ENCODE measurements at places on chromosomes 2 and 18.

DNA sequence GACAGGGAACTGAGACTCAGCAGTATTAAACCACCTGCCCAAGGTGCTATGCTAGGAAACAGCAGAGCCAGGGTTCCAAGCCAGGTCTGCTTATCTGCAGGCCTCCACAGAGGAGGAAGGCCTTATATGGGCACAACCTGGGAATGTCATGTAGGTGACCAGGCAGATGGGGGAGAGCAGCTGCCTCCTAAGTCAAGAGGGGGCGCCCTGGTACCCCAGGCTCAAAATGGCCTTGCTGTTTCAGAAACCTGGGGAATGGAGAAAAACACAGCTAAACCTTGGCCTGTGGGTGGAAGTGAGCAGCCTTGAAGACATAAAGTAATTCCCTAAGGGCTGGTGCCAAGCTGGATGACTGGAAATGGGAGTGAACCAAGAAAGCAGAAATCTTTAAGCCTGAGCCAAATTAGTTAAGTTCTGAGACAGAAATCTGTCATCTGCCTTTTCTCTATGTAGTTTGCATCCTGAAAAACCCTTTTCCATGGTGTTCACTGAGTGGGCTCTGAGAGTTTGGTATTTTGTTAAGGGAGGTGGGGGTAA is 79.1 kb downstream of the MAPK4 start:
- DNase-seq = peak; percentile 65

DNA sequence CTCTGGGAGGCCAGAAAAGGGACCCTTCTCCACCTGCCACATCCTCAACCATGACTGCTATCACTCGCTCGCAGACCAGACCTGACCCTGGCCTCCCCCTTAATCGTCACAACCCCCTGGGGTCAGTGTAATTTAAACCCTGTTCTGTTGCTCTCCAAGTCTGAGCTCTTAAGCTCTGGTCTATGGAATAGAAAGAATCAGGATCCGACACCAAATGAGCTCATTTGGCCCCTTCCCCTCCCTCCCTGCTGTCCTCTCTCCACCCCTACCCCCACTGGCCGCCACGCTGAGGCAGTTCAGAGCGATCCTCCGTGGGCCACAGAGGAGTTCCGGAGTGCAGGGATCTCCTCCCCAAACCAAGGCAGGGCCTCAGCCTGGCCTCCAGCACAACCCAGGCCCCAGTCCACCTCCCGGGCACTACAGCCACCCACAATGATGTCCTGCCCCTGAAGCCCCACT is 5.3 kb downstream of the DNMT3A start:
- DNase-seq = no peak

GRCh38 chr2:67878743-67879142 is 184.1 kb downstream of the C1D start:
- DNase-seq = no peak

- DNase-seq = no peak
Observed at GRCh38 chr2:143121079-143121478, 8.1 kb upstream of the ARHGAP15 start.

- no peak for DNase-seq
Observed at GRCh38 chr2:110772383-110772755, 40.0 kb downstream of the ACOXL start.

GRCh38 chr2:156864325-156864724 is 393.2 kb upstream of the GALNT5 start:
- no peak for DNase-seq

DNA sequence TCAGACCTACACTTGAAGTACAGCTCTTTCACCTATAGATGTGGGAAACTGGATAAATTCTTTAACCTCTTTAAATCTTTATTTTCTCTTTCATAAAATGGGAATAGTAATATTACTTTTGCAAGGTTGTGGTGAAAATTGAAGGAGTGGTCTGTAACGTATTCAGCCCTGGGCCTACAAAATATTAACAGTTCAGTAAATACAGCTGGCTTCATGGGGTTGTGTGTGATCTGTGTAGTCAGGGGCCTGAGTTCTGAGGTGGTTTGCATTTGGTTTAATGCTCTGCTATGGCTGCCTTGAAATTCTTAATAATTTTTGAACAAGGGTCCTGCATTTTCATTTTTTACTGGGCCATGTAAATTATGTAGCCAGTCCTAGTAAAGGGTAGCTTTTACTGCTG is 16.8 kb upstream of the EML6 start:
- DNase-seq = no peak

- no peak for DNase-seq
Observed at GRCh38 chr2:68482296-68482820, 15.0 kb downstream of the APLF start.

GRCh38 chr2:219752726-219753125 is 125.3 kb downstream of the SLC4A3 start:
- no peak for DNase-seq

- DNase-seq = no peak
Observed at GRCh38 chr2:84639751-84640150, 123.5 kb downstream of the DNAH6 start.

DNA sequence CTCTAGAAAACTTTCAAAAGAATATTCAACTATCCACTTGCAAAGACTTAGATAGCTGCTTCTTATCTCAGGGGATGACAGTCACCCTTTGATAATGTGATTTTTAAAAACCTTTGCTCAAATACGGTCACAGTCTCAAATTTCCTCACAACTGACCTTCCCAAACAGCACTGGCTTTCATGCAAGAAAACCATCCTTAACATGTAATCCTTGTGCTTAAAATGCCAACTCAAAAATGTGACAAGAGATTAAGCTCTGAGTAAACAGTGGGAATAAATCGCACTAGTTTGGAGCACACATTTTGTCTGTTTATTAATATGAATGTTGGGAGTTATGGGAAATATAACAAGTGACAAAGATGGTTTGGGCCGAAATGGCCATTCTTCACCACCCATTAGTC is 87.5 kb upstream of the CCBE1 start:
- no peak for DNase-seq

GRCh38 chr2:5937851-5938565 is 245.8 kb downstream of the SOX11 start:
- peak; percentile 42 for DNase-seq

- DNase-seq = no peak
Observed at GRCh38 chr18:55633032-55633431, 45.0 kb upstream of the TCF4 start.

DNA sequence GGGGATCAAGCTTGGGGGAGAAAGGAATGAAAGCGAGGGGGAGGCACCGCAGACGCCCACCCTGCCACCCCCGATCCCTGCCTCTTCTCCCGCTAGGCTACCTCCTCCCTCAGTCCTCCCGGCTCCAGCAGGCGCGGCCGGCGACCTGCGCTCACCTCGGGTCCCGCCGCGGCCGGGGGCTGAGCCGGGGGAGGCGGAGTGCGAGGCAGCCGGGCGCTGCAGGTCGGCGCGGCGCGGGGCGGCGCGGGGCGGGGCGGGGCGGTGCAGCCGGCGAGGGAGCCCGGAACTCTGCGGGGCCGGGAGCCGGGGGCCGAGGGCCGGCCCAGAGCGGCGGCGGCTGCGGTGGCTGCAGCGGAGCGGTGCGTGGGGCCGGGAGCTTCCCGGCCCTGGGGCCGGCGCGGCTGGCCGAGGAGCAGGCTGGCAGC is 477 bp downstream of the ACVR1 start:
- DNase-seq = peak; percentile 84

DNA sequence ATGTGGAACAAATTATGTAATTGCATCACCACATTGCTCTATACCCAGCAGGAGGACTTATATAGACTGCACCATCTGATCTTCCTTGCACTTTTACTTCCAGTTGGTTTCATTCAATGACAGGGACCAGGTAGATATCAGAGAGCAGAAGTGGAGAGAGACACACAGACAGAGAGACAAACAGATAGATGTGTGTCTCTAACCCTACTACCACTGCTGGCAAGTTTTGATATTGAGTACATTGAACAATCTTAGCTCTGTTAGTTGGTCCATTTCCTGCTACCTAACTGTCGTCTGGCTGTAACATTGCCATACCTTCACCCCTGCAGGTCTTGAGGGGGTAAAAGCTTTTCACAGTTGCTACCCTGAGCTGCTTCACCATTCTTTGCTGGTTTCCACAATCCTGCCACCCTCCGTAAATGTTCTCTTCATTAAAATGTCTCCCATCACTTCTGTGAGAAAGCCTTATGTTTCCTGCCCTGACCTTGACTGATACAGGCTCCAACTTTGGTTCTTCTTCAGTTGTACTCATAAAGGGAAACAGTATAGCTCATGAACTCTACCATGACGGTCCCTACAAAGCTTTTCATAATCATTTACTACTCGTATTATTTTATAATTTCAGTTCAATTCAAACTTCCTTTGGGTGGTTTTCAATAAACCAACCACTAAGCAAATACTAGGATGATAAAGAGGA is 62.3 kb upstream of the ITGA4 start:
- DNase-seq = no peak

DNA sequence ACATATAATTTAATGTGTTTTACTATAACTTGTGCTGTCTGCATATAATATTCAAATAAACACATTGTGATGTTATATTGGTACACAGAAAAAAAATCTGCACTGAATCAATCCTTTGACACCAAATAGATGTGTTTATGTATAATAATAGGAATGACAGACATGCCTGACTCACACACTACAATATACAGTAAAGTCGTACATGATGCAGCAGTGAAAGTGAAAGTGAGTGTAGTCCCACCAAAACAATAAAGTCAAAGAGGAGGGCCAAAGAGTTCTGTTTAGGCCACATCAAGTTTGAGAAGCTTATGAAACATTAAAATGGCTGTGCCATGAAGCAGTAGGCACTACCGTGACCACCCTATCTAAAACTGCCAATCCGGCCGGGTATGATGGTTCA is 8.2 kb upstream of the RBM44 start:
- DNase-seq = no peak

DNA sequence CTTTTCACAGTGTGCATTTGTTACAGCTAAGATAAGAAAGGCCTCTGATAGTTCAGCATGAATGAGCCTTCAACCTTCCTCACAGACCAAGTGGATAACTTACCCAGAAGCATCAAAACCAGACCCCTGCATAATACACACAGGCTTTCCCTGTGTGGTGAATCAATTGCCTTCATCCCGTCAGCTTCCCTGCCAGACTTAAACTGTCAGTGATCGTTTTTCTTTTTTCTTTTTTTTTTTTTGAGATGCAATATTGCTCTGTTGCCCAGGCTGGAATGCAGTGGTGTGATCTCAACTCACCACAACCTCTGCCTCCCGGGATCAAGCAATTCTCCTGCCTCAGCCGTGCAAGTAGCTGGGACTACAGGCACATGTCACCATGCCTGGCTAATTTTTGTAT is 20.5 kb upstream of the SLC35F5 start:
- DNase-seq = no peak

DNA sequence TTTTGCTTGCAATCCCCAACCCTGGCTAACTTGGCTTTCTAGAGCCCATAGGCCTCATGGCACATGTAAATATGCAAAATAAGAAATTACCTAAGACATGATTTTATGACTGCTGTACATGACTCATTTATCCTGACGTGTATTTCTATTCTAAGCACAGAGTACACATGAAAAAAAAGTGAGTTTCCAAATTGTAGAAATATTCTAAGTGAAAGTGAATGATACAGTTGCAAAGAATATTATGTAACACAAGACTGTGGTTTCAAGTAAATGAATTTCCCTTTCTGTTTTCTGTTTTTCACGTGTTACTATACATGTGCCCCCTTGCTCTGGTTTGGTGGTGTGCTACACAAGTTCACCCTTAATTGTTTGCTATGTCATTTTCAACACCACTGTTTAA is 162.4 kb downstream of the LRP1B start:
- DNase-seq = no peak

- DNase-seq = peak; percentile 41
Observed at GRCh38 chr2:239144713-239144999, 256.2 kb downstream of the HDAC4 start.

- no peak for DNase-seq
Observed at GRCh38 chr2:21429747-21430146, 306.0 kb downstream of the TDRD15 start.

DNA sequence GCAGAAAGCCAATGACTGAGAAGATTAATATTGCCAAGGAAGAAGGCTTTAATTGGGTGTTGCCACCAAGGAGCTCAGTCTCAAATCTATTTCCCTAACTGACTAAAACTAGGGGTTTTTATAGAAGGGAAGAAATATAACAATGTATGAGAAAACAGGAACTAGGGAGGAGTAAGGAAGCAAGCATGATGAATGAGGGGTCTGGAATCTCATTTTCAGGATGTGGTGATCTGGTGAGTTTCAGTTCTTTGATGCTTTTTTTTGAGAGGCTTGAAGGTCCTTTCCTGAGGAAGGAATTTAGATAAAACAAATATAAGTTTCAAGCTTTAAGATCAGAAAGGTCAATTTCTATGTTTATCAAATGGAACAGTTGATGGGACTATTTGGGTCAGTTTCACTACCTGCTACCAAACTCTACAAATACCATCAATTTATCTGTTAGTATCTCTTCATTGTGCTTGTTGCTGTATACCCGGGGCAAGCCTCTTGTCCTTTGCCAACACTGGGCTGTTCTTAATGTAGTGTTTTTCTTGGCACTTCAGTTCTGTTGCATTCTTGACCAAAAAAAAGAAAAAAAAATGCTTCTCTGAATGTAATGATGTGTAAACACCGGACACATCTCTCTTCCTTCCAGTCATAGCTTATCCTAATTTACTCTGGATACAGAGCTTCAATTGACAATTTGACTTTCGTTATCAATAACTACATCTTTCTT is 357.0 kb downstream of the GALNT13 start:
- DNase-seq = no peak

DNA sequence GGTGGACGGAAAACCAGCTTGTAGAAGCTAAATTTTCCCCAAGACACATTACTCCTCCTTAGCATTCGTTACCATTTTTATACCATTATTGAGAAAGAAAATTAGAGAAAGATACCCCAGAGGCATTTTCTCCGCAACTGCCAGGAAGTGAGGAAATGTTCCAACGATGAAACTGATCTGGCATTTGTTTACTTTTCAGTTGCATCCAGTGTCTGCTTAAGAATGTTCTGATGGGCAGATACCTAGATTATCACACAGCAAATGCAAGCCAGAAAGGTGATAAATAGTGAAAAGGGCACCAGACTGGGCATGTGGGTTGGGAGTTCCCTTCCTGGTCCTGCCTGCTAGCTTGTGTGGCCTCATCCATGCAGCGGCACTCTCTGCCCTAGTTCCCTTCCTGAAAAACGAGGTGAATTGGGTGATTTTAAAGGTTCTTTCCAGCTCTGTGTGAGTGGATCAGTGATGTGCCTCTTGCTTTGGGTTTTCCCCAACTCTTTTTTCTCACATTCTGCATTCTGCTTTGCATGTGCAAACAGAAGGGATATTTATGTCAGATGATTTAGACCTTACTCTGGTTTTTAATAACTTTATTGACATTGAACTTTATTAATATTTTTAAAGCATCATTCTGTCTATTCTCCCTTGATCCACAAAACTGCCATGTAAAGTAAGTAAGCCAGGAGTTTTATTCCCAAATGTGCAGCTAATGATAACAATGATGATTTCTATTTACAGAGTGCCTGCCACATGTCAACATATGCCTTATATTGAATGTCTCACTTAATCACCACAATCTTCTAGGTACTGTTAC is 139.6 kb downstream of the INSIG2 start:
- DNase-seq = no peak

DNA sequence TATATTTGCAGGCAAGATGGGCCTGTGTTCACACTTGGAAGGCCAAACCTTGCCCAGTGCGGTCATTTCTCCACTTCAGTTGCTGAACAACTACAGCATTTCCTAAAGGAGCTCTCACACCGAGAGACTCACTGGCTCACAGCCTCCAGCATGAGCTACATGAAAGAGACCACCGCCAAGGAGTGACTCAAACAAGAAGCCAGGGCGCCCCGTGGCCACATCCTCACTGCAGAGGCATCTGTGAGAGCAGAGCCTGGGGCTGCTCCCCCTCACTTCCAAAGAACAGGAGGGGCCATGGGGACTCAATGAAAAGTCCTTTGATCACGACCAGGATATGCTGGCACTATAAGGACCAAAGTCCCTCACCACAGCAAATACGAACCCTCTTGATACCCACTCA is 50.0 kb downstream of the TMEM163 start:
- DNase-seq = no peak

Data from DMS53 (cell line).